CD4-positive, alpha-beta T cell treated with Interleukin-15 for 4 hours (primary cell): ENCODE measurements at places on chromosomes 6 and 20.

GRCh38 chr6:41236276-41236675, 8.1 kb downstream of the TREML4 start:
- no peak for DNase-seq

DNA sequence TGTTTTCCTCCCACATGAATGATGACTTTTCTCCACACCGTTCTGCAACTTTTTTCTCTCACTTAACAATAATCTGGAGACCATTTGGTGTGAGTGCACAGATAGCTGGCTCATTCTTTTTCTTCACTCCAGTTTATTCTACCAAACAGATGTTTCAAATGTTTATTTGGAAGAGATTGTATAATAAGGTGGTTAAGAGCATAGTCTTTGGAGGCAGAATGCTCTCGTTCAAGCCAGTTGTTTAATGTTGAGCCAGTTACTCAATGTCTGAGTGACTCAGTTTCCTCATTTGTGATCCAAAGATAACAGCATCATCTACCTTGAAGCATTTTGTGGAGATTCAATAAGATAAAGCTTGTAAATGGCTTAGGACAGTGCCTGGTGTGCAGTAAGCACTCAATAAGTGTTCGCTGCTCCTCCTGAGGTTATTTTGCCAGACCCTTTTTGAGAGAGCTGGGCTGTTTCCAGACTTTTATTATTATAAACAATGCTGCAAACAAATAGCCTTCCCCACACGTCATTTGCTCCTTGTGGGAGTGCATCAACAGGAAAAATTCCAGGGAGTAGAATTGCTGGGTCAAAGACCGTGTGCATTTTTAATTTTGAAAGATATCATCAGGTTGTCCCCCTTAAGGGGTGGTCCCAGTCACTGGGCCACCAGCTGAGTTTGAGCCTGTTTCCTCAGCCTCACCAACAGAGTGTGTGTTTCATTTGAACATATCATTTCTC, 70.6 kb downstream of the VEGFA start:
- no peak for DNase-seq

DNA sequence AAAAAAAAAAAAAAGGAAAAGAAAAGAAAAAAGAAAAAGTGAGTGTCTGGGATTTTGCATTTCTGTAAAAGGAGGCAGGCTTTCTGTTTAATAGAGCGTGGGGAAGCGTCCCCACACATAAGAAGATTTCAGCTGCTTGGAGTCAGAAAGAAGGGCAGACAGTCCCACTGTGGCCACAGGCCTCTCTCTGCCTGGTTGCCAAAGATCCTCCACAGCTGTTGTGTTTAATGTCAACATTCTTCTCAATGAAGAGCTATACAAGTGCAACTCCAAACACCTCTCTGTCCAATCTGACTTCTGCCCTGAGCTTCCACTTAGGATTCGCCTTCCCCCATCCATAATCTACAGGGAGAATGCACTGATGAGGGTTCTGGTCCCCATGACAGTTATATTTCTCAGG, 64.3 kb upstream of the MLN start:
- DNase-seq, result no peak

- no peak for DNase-seq
Observed at GRCh38 chr6:93916716-93917115, 497.4 kb upstream of the EPHA7 start.

GRCh38 chr20:3889489-3890397, 556 bp downstream of the PANK2 start:
- DNase-seq, result peak; percentile 14

GRCh38 chr6:130997061-130997753, 65.8 kb downstream of the EPB41L2 start:
- no peak for DNase-seq

DNA sequence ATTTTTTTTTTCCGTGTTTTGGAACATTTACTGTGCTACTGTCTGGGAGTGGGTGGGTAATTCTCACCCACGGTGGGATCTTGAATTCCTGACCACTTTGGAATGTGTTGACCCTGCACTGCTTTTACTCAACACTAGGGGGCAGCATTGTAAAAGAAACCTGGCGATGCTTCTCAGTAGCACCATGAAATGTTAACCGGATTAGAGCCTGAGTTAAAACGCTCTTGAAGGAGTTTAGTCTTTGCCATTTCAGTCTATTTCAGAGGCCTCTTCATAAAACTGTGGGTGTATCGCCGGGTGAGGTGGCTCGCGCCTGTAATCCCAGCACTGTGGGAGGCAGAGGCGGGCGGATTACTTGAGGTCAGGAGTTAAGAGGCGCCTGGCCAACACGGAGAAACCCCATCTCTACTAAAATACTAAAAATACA, 114.4 kb upstream of the PRND start:
- peak; percentile 73 for DNase-seq

GRCh38 chr6:128655978-128656498, 135.6 kb upstream of the PTPRK start:
- DNase-seq, result no peak

DNA sequence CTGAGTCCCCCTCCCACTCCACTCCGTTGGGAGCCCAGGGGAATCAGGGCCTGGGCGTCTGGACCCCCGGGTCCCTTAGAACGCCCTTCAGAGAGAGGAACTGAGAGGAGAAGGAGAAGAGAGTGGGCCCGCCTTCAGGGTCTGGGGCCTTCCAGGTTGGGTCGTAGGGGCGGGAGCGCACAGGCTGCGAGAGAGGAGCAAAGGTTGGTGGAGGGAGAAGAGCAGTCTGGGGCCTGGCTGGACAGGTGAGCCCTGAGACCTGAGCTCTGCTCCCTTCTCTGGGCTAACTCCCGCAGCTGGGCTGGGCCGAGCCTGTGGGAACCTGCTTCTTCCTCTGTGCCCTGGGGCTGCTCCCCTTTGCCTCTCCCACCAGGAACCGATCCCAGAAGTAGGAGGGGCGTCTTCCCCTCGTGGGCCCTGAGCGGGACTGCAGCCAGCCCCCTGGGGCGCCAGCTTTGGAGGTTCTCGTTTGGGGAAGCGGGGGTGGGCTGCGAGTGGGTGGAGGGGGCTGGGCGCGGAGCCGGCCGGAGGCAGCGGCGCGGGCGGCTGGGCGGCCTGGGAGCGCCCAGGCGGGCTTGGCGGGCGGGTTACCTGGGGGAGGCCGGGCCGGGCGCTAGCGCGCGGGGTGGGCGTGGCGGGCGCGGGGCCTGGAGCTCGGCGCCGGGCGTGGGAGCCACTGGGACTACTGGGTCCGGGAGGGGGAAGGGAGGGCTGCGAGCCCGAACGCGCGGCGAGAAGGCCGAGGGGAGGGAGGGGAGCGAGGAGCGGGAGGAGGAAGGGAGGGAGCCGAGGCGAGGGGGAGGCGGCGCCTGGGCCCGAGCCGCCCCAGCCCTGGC, at the start of gene DDR1:
TSS of gene DDR1 (plus strand) at position 835 of the 836 bp plus-strand sequence. CDS start 4,211 bp downstream, outside the sequence.
- peak; percentile 40 for DNase-seq

DNA sequence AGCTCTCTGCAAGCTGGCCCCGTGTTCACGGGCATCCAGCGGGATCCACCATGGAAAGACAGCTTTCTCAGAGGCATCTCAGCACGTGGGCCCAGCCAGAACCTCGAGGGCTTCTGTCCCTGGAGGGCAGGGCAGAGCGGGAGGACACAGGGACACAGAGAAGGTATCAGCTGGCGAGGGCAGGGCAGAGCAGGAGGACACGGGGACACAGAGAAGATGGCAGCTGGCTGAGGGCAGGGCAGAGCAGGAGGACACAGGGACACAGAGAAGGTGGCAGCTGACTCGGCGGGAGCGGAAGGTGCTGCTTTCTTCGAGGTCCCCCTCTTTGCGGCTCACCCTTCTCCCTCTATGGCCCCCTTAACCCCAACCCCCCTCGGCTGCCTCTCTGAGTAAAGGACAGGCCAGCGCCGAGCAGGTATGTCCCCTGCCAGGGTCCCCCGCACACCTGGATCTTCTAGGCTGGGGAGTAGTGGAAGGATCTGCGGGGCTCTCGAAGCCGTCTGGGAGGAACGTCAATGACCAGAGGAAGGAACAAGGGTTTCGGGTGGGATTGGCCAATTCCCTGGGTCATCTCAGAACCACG, 28.9 kb upstream of the BHLHE23 start:
- DNase-seq, result no peak

DNA sequence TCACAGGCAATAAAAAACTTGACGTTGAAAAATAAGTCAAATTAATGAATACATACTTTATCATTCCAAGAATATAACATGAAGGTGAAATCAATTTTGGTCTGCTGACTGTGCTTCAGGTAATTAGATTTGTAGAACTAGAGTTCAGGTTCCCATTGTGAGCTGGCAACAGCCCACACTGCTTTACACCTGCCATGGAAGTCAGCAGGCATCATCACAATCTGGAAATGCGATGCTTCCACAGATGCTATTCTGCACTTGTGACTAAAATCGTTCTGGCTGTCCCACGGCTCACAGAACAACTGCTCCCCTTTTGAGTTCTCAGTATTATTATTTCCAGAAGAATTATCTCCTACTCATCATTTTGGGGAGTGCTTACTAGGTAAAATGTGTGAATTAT, 62.6 kb upstream of the THEMIS start:
- DNase-seq, result no peak

DNA sequence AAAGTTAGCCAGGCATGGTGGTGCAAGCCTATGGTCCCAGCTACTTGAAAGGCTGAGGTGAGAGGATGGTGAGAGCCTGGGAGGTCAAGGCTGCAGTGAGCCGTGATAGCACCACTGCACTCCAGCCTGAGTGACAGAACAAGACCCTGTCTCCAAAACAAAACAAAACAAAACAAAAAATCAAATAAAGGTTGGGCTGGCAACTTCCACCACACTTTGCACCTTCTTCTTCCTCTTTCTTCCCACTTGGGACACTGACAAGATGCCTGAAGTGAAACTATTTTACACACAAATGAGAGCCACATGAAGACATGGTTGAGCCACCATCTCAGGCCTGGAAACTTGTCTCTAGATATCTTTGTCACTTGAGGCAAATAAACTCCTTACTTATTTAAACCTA, 53.8 kb upstream of the CCDC28A start:
- DNase-seq, result no peak

DNA sequence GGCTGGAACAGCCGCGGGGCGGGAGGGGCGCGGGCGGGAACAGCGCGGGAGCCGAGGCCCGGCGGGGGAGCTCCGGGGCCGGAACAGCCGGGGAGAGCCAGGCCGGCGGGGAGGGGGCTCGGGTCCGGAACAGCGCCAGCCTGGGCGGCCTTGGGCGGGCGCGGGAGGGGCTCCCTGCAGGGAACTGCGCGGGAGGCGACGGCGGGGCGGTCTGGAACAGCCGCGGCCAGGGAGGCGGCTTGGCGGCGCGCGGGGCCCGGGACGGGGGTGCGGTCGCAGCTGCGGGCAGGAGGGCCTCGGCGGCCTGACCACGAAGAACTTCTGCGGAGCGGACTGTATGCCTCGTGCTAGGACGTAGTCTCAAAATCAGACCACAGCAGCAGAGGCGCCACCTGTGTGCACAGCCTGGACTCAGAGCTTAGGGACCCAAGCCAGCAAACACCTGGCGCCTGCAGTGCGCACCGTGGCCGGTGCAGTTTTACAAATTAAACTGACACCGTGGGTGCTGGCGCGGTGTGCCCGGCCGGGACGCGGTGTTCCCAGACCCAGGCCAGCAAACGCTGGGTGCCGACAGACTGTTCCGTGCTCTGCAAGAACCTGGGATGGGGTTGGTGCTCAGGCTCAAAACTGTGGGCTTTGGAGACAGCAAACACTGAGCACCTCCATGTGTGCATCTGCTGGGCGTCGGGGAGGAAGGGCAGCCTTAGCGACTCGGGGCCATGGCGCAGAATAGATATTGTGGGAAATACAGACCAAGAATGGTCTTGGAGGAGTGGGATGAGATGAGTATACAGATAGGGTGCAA, 572 bp downstream of the ZNF341 start:
- peak; percentile 88 for DNase-seq

DNA sequence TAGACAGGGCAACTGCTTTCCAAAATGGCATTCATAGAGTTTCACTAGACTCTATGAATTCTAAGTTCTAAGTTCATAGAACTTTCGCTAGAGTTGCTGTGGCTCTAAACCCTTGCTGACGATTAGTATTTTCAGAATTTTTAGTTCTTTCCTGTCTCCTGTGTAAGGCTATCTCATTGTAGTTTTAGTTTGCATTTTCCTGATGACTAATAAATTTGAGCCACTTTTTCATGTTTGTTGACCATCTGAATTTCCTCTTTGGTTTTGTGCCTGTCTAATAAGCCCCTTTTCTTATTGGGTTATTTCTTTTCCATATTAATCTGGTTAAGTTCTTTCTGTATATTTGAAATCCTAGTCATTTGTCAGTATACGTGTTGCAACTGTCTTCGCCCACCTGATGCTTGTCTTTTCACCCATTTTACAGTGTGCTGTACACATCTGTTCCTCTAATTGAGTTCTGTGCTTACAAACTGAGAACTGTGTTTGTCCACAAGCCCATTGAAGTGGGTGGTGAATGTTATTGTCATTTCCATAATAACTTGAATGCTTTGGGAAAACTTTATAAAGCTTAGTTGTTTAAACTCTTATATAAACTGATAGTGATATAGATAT, 177.7 kb upstream of the CDYL start:
- DNase-seq, result no peak

DNA sequence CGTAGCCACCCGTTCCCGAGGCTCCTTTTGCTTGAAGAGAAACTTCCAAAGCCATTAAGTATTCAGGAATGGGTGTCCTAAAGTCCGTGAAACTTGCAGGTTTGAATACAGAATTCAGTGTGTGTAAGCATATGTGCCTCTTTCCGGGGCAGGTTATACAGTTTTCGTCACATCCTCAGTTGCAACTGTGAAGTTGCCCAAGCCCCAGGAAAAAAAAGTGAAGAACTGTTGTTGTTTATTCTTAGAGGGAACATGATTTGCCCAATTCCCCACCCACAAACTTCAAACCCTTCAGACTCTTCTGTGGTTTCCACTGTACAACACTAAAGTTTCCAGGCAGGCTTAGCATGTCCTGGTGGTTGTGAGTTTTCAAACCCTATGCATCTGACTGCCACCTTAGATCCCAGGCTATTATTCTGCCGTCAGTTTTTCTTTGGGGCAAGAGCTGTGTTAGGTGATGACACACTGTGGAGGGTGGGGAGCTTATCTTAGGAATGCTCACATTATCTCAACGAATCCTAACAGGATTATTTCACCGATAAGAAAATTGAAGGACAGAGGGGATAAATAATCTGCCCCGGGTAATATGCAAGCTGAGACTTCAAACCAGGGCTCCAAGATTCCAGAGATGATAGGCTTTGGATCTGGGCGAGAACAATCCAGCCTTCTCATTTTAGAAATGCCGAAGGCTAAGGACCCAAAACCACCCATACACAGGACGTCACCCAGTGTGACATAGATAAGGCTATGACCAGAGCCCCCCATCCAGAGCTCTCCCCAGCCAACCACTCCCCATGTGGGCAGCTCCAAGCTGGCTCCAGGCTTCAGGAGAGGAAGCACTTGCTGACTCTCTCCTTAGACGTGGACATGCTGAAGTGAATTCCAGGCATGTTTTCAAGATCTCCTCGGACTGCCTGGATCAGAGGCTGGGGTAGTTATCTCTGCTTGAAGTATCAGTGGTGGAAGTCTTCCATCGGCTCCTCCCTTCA, 81.7 kb upstream of the AFDN start:
- DNase-seq, result no peak
